Activated T-cell treated with anti-CD3 and anti-CD28 coated beads, Interleukin-2, amount 50 U/mL, for 24 hours (primary cell): ENCODE measurements at places on chromosomes 12 and 14.

- DNase-seq: no peak
Observed at GRCh38 chr12:62919838-62920237, 15.1 kb downstream of the PPM1H start.

DNA sequence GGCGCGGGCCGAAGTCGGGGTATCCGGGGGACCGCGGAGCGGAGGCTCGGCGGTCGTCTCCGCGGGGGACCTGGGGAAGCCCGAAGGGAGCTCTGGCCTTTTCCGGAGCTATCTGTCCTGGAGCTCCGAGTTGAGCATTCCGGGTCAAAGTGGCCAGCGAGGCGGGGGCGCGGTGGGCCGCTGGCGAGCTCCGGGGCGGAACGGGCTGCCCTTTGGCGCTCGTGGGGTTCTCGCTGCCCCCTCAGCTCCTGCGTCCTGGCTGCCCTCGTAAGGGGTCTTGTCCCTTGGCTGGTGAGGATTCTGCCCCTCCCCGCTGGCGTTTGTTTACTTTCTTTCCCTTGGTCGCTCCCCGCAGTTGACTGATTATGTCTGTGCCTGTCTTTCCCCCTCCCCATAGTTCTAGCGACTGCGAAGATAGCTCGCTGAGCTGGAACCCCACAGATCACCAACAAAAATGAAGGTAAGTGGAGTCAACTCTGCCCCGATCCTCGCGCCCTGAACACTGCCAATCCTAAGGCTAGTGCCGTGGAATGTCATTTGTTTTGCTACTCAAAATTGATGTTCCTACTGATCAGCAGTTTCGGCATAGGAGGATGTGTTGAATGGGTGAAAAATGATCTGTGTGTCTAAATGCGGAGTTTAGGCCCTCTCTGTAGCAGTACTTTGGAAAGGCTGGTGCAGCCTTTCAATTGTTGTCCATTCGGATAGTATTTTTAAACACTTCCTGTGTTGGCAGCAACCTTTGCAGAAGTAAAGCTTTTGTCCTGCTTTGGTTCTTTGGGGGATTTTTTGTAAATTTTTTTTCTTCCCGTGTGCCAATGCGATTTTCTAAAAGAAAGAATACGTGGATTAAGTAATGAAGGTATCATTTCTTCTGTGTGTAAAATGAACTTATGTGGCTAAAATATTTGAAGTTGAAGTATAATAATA is 1.3 kb downstream of the ARID4A start:
- no peak for DNase-seq

GRCh38 chr14:76699939-76700590 is 61.2 kb upstream of the VASH1 start:
- no peak for DNase-seq

GRCh38 chr12:57609781-57610553 is 1.3 kb upstream of the ARHGEF25 start:
- no peak for DNase-seq

GRCh38 chr14:103078420-103078749 is 5.6 kb upstream of the LBHD2 start:
- DNase-seq: peak; percentile 74

- DNase-seq: no peak
Observed at GRCh38 chr14:60211153-60211552, 37.9 kb upstream of the PPM1A start.

- no peak for DNase-seq
Observed at GRCh38 chr14:37697489-37698121, 102.2 kb downstream of the TTC6 start.

DNA sequence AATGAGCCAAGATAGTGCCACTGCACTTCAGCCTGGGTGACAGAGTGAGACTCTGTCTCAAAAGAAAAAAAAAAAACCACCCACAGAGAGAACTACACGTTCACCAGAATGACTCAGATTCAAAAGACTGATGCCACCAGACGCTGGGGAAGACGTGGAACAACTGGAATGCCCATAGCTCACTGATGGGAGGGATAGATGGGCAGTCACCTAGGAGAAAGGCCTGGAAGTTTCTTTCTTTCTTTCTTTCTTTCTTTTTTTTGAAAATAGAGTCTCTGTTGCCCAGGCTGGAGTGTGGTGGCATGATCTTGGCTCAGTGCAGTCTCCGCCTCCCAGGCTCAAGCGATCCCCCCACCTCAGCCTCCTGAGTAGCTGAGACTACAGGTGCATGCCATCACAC is 10.0 kb upstream of the KLC1 start:
- DNase-seq: no peak

- DNase-seq: no peak
Observed at GRCh38 chr14:47186486-47186885, 488.9 kb downstream of the MDGA2 start.

DNA sequence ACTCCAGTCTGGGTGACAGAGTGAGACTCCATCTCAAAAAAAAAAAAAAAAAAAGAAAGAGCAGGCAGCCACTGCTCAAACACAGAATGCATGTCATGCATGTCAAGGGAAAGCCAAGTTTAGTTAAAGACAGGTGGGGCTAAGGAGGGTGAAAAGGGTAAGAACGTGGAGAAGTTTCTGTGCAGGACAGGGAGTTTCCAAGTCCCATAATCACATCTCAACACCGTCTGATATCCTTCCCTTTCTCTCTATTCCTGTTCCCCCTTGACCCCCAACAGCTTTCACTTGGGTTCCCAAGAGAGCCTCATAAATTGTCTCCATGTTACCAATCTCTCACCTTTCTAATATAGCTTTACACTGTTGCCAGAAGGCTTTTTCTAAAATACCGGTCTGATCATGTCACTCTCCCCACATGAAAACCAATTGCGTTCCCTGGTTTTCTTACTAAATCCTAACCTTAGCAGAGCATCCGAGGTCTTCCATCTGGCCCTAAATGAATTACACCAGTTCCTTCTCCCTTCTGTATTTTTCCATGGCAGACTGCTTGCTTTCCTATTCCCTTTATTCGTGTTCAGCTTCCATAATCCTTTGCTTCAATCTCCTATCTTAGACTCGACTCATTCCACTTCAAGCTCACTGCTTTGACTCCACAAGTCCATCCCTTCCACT is 37.0 kb downstream of the LIMA1 start:
- no peak for DNase-seq

DNA sequence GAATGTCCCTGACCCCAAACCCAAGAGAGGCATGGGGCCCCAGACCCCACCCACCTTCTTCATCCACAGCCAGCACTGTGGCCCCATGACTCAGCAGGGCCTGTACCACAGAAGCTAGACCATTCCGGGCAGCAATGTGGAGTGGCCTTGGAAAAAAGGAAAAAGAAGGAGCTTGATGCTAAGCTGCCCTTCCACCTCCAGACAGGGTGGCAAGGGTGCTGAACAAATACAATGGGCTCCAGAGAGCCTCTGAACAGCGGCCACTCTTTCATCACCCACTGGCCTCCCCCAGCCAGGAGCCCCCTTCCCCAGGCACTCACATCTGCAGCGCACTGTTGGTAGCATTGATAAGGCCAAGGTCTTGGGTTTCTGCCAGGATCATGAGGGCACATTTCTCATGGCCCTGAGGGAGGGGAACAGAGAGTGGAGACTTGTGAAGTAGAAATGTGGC is 13.9 kb downstream of the SLC39A5 start:
- no peak for DNase-seq

- no peak for DNase-seq
Observed at GRCh38 chr12:129662234-129662633, 241.6 kb downstream of the TMEM132D start.

- DNase-seq: no peak
Observed at GRCh38 chr14:85016496-85016895, 513.4 kb upstream of the FLRT2 start.

DNA sequence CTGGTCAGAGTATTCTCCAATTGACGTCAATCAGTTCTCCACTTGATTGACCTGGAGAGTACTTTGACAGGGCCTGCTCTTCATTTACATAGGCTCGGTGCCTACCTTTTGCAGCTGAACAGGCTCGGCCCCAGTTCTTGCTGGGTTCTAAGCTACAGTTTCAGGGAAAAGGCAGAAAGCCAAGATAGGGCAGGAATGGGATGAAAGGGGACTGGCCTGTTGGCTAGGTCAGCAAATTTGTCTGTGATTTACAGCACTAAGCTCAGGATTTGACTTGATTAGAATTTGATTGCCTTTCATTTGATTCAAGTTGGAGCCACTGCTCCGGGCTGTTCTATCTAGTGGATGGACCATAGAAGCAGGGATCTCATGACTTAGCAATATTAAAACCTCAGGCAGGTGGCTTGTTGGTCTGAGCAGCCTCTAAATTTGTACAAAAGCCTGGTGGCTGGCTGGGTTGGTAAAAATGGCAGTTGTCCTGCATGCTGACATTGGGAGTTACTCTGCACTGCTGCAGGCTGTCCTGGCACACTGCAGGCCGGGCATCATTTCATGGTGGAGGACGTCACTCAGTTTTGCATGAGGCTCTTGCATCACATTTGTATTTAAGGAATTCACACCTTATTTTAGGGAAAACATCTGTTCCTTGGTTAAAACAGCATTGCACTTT is 71.8 kb downstream of the BICD1 start:
- DNase-seq: no peak

GRCh38 chr12:130249376-130249775 is 87.1 kb downstream of the FZD10 start:
- no peak for DNase-seq
